ENCODE measurements at places on chromosomes 4 and X.

- no peak for DNase-seq
These were observed 632.0 kb downstream of the IQCM start for GRCh38 chr4:149183638-149184037.

DNA sequence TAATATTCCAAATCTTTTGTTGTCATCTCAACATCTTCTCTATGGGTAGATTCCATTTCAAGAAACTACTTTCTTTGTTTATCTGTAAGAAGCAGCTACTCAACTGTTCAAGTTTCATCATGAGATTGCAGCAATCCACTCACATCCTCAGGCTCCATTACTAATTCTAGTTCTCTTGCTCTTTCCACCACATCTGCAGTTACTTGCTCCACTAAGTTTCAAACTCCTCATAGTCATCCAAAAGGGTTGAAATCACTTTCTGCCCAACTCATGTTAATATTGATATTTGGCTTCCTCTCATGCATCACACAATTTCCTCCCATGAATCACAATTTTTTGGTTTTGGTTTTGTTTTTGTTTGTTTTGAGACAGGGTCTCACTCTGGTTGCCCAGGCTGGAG, 35.7 kb downstream of the ADH5 start:
- DNase-seq, result no peak

- no peak for DNase-seq
These were observed 152.1 kb downstream of the FMR1NB start for GRCh38 chrX:148133105-148133725.

GRCh38 chr4:95061220-95061619, 303.5 kb downstream of the BMPR1B start:
- no peak for DNase-seq

- no peak for DNase-seq
These were observed 20.8 kb upstream of the ABCG2 start for GRCh38 chr4:88179261-88179660.

GRCh38 chr4:83282049-83282535, 2.5 kb downstream of the COQ2 start:
- no peak for DNase-seq

GRCh38 chrX:134324359-134324758, 87.4 kb downstream of the CCDC160 start:
- no peak for DNase-seq

DNA sequence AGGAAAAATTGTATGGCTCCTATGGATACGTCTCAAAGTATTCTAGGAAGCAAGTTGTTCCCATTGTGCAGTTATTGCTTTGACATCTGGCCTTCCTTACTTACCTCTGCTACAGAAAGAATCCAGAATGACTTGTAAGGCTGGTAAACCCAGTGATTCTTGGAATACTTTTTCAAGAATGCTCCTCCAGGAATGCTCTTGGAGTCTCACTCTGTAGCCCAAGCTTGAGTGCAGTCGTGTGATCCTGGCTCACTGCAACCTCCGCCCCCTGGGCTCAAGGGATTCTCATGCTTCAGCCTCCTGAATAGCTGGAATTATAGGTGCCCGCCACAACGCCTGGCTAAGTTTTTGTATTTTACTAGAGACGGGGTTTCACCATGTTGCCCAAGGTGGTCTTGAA, 38.1 kb downstream of the GAB1 start:
- DNase-seq, result no peak

- no peak for DNase-seq
These were observed 35.7 kb downstream of the DDX53 start for GRCh38 chrX:23035493-23035892.

DNA sequence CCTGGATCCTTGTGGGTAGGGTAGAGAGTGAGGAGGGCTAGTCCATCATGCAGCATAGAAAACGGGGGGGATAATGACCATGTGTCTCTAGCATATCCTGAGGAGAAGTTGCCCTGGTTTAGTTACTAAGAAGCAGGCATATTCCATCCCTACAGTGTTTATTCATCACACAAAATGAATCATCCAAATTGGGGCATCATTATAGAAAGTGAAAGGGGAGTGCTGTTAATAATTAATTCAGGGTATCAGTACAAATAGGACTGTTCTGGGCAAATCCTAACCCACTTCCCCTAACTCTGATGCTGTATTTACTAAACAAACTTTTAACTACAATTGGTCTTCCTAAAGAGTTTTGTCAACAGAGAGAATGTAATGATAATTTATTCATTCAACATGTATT, 281.1 kb upstream of the ARX start:
- no peak for DNase-seq
